ENCODE measurements at places on chromosomes 1 and 21. TPM values are rescaled to one million over a fixed set of nuclear protein-coding genes. Genes with fewer than 3 reads are reported as not detected.

DNA sequence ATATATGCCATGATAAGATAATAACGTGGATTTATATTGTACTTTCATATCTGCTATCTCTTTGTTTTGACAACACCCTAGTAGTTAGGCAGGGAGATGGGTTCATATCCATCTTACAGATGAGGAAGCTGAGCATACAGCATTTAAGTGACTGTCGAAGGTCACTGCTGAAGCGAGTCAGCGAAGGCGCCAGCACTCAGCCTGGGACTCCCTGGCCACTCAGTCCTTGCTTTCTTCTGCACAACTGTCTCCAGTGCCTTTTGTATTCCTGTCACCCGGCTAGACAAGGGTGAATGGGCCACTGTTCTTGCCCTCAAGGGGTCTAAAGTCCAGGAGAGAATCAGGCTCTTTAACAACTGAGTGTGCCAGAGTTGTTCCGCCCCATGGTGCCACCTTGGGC lies 3.1 kb downstream of the ARHGEF10L start:
- DNase-seq = no peak

- DNase-seq = no peak
These were observed 16.1 kb upstream of the PADI6 start for GRCh38 chr1:17355898-17356297.

GRCh38 chr1:214584805-214585766 lies 17.9 kb upstream of the CENPF start:
- DNase-seq = no peak

DNA sequence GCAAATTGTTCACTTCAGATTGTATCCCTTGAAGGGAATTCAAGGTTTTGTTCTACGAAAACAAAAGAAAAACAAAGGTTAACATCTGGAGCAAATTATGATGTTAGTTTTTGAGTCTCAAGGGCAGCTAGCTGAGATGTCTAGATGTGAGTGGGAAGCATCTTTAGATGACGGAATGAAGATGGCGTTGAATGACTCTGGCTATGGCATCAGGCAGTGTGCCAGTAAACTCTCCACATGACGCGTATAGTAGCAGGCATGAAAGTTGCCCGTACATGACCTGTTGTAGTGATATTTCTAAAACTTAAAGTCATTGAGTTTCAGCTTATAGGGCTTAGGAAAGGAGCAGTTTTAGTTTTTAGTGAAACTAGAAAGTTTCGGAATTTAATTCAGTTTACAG lies 12.3 kb upstream of the SDC3 start:
- DNase-seq = no peak

DNA sequence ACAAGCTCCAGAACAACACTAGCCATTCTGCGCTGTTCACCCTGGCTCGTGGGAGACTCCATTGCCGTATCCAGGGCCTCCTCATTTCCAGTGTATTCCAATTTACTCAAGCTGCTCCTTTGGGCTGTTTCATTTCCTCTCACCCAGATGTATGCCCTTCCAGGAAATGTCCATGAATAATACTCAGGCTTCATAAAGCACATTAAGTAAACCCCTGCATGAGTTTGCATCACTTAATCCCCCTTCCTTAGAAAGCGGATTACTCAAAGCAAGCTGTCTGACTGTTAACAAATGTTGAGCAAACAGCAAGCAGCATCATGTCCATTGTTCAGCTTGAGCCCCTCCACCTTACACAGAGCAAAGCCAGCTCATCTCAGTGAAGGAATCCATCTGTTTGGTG lies 403.6 kb upstream of the PBX1 start:
- DNase-seq = no peak

DNA sequence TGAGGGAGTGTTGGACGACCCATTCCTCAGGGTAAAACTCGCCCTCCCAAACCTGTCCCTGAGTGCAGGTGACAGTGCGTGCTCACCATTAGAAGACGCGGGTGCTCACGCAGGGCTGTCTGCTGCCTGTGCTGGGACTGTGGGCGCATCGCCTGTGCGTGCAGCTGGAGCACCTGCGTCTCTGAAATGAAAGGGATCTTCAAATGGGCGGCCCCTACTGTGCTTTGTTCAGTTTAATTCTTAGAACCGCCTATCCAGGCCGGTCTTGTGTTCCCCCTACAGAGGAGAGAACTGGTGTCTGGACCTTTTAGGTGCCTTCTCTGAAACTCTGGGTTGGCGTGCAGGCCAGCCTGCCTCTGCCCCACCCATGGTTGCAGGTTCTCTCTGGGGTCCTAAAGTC lies 125.8 kb downstream of the PCBP3 start:
- no peak for DNase-seq

- no peak for DNase-seq
These were observed 4.3 kb upstream of the C1QTNF12 start for GRCh38 chr1:1250786-1251284.

GRCh38 chr1:9676815-9677393 lies 25.4 kb downstream of the PIK3CD start:
- DNase-seq = no peak

- no peak for DNase-seq
These were observed 15.0 kb upstream of the S100B start for GRCh38 chr21:46619846-46620245.

GRCh38 chr1:65371544-65371943 lies 48.9 kb upstream of the LEPR start:
- DNase-seq = no peak

- DNase-seq = no peak
These were observed 1293.9 kb downstream of the PLA2G4A start for GRCh38 chr1:188122646-188123045.

GRCh38 chr21:39673736-39674135 lies 61.0 kb downstream of the B3GALT5 start:
- DNase-seq = no peak

DNA sequence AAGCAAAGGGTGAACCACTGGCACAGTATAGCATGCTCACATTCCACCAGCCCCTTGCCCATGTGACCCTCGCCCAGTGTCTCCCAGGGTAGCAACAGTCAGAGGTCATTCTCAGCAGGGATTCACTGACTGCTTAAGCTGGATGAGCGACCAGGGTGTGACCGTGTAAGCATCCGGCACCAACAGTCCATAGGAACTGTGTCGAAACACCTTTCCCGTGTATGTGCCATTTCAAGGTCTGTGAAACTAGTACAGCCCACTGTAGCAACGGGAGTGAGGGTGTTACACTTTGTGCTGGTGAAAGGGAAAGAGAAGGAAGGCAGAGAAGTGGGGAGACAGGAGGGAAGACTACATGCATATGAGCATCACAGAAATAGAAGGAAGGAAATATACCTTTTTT lies 10.8 kb downstream of the PIK3C2B start:
- DNase-seq = no peak

GRCh38 chr1:12448746-12449177 lies 169.2 kb downstream of the DHRS3 start:
- DNase-seq = no peak

DNA sequence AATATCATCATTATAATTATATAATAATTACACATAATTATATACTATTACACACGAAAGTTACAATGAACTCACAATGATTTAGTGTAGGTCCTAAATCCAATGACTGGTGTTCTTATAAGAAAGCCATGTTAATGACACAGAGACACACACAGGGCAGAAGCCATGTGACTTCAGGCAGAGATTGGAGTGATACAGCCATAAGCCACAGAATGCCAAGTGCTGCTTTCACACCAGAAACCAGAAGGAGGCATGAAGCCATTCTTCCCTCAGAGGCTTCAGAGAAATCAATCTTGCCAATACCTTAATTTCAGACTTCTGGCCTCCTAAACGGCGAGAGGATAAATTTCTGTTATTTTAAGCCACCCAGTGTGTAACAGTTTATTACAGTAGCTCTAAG lies 147.4 kb upstream of the KRTAP19-8 start:
- no peak for DNase-seq

- DNase-seq = no peak
These were observed 12.7 kb downstream of the RHEX start for GRCh38 chr1:206065547-206066145.

DNA sequence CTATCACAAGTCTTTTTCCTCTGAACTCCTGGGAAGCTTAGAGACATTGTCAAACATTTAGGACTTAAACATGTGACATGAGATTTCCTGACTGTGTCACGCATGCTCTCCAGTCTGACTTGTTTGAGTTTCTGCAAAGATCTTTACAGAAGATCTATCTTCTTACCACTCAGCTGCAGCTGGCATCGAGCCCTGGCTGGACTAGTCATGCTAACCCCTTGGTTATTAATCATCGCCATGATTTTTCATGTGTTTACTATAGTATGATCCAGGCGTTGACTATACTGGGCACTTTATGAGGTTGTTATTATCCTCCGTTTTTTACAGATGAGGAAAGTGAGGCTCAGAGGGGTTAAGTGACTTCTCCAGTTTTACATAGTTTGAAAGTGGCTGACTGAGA lies 18.1 kb upstream of the IRF2BP2 start:
- no peak for DNase-seq

- DNase-seq = no peak
These were observed 3.7 kb upstream of the PADI4 start for GRCh38 chr1:17304151-17304825.

- no peak for DNase-seq
These were observed 21.2 kb upstream of the ADAR start for GRCh38 chr1:154629061-154629674.

GRCh38 chr1:152013664-152014237 lies 20.1 kb upstream of the S100A10 start:
- peak; percentile 69 for DNase-seq

GRCh38 chr1:151008244-151009205 lies at the start of gene PRUNE1:
TSS of gene PRUNE1 (plus strand) at chr1:151008449. CDS start at chr1:151008633, 184 bp downstream.
- peak; percentile 96 for DNase-seq

DNA sequence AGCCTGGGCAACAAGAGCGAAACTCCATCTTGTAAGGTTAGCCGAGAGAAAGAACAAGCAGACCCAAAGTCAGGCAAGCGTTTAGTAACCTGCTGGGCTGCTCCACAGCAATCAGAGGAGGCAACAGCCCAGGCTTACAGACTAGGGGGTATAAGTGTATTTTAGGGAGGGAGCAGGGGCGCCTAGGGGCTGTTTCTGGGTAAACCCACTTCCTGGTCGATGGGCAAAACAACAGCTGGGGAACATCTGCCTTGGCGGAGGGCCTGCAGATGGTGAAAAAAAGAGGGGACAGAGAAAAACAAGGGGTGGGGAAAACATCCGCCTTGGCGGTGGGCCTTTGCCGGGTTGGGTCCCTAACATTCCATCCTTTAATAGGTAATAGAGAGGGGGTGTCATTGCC lies 5.2 kb downstream of the TAS1R1 start:
- no peak for DNase-seq

GRCh38 chr1:25727635-25728286 lies 72.2 kb upstream of the SELENON start:
- no peak for DNase-seq

GRCh38 chr1:117967881-117968280 lies 38.3 kb downstream of the WDR3 start:
- no peak for DNase-seq

- peak; percentile 48 for DNase-seq
These were observed 42.5 kb upstream of the C1orf174 start for GRCh38 chr1:3942416-3943122.

DNA sequence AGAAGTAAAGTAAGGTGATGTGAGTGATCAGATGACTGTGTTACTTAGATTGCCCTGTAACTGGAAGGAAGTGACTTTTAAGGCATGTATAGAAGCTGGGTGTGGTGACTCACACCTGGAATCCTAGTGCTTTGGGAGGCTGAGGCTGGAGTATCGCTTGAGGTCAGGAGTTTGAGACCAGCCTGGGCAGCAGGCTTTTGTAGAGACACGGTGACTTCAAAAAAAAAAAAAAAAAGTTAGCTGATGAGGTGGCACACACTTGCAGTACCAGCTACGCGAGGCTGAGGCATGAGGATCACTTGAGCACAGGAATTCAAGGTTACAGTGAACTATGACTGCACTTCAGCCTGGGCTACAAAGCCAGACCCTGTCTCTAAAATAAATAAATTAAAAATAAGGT lies 2.3 kb upstream of the USP16 start:
- DNase-seq = no peak

- no peak for DNase-seq
These were observed 42.1 kb downstream of the HOOK1 start for GRCh38 chr1:59856725-59857338.

DNA sequence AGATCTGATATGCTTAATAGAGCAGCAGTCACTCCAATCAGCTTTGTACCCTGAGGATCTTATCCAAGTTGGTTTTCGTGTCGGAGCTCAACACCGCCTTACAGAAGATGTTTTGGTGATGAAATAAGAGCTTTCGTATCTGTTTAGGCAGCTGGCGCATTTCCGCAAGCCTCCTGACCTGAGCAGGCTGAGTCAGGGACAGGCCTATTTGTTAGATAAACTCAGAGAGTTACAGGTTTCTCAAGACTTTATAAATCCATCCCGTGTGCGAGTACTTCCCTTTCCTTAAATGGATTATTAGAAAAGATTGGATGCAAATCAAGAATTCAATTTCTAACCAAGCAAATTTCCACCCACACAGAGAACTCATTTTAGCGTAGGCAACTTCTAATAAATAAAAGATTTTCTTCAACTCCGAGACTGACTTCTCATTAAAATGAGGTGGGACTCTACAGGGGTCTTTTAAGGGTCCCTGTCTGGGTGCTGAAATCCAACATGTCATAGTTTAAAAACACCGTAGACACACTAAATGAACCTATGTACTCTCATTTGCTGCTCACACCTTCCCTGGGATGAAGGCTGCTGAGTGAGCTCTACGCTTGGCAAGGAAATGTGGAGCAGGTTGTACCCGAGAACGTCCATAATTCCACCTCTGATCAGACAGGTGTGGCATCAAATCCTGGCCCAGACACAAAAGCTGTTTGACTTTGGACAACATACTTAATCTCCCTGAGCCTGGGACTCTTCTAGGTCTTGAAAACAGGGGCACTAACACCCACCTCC lies 106.9 kb upstream of the F3 start:
- DNase-seq = no peak

NIPAL3 gene
- 22.0 TPM for total RNA-seq

C1orf226 gene
- total RNA-seq = not detected

CHTOP gene
- 96.8 TPM for total RNA-seq

PIK3C2B gene
- 28.7 TPM for total RNA-seq

ARHGEF19 gene
- 14.0 TPM for total RNA-seq

CR1 gene
- not detected for total RNA-seq

E2F2 gene
- total RNA-seq = 10.7 TPM

MATN1 gene
- total RNA-seq = 0.31 TPM

TTC39A gene
- total RNA-seq = 0.78 TPM

IGSF9 gene
- not detected for total RNA-seq

SV2A gene
- total RNA-seq = 1.4 TPM

NUP210L gene
- 0.24 TPM for total RNA-seq

FCRL6 gene
- total RNA-seq = 0.81 TPM

Data from natural killer cell treated with Interleukin-12 subunit alpha and Interleukin-12 subunit beta and Interleukin-15 and Interleukin-18, amount 100 ng/mL, for 72 hours (primary cell).